ENCODE measurements at places on chromosomes 1 and 21.

DNA sequence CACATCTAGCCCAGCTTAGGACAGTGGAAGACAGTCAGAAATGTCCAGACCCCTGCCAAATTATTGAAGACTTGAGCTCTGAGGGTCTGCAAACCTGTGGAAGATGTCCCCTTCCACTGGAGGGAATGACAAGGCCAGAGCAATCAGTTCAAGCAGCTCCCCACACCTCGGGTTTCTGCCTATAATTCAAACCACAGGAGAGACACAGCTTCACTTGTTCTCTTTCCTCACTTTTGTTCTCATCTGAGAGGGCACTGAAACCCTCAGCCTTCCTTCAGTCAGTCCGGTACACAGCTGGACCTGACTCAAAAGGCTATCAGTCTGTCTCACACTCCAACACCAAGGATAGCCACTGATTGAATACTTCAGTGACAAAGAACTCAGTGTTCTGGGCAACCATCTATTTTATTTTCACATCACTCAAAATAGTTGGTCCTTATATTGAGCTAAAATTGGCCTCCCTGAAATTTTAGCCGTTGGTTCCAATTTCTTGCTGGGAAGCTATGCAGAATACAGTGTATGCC, 70.1 kb downstream of the TENT5C start:
- DNase-seq, result no peak

DNA sequence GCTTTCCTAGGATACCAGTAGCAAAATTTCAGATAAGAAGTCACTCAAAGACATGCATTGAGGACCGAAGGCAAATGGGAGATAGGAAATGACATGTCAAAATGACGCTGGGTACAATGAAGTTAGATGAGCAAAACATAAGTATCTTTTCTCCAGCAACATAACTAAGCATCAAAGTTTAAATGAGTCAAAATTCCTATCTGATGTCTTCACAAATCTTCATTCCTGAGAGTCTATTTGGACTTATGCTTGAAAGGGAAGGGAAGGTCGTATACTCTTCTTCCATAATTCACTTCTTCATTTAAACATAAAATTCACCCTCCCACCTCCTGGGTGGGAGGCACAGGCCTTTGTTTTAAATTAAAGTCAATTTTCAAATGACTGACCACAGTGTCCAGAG, 4.1 kb upstream of the TMEM81 start:
- DNase-seq, result no peak

DNA sequence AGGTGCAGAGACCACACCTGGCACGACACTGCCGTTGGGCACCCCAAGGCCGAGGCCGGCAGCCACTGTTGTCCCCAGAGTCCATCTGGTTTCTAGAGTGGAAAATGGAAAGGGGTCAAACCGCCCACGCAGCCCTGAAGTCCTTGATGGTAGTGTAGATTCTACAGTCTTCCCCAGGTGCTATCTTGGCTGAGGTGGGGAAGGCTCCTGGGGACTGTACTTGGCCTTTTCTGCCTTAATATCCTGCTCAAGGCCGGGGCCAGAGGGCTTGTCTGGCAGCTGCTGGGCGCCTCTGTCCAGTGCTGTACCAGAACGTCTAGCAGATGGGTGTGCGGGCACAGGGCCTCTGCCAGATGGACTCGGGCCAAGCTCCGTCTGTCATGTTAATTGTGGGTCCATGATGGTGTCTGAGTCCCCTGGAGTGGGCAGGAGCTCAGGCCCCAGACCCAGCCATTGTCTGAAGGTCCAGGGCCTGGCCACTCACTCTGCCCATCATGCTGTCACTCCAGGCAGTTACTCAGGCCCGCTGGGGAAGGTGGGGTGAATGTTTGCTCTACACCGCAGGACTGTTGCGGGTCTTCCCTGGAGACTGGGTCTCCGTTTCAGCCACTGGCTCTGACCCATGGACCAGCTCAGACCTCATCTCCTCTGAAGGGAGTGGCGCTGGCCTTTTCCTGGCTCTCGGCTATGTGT, 161.9 kb upstream of the COL6A1 start:
- DNase-seq, result no peak

GRCh38 chr1:23745515-23745914, 2.2 kb downstream of the ELOA start:
- no peak for DNase-seq

DNA sequence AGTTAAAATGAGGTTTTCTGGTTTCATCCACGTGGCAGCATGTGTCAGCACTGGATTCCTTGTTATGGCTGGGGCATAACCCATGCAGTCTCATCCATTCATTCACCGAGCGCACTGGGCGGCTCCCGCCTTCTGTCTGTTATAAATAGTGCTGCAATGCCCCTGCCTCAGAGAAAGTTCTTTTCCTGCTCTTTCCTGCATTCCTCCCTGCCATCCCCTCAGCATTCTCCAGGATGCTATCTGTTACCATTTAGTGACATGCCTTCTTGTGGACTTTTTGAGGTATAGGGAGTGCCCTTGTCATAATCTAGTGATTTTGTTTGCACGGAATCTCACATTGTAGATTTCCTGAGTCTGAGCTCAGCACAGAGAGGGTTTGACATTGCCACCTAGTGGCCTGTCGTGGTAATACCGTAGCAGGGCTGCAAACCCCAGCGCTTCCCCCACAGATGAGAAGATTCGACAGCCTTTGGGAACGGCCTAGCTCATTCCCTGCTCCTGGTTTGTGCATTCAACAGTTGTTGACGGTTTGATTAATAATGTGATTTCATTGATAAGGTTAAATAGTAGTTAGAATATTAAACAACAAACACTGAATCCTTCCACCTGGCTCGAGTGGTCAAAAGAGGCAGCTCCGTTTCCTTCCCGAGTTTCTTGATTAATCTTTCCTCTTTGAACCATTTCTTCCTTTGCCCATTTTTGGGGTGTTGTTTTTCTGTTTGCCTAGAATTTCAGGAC, 46.3 kb downstream of the UMODL1 start:
- peak; percentile 30 for DNase-seq

- no peak for DNase-seq
Measured at GRCh38 chr21:19268686-19269085, 865.1 kb upstream of the TMPRSS15 start.

DNA sequence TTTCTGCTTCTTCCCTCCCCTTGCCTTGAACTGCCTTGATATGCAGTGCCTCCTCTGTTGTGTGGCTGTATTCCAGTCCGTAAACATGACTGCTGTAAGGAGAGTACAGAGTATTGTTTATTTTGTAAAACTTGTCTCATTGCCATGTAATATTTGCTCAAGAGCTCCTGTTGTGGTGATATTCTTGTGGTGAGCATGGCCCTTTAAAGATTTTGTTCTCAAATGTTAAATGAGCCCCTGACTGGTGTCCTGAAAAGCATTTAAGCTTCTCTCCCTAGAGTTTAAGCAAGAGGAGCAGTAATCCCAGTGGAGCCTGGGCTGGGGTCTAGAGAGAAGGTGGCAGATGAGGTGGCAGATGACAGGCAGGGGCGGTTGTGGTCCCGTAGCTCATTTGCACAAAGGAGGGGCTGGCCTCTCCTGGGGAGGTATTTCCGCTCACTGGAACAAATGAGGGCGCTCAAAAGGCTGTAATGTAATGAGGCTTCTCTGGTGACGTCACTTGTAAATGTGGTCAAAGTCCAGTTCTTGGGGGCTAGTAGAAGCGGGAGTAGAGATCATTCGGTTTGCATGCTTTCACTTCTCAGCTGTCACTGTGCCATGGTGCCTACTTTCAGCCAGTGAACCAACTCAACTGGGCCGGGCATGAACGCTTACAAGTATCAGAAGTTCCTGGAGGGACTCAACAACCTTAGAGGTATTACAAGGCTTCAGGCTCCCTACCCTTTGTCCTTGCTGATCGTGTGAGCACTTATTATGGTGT, 46.0 kb upstream of the MACF1 start:
- DNase-seq, result no peak

DNA sequence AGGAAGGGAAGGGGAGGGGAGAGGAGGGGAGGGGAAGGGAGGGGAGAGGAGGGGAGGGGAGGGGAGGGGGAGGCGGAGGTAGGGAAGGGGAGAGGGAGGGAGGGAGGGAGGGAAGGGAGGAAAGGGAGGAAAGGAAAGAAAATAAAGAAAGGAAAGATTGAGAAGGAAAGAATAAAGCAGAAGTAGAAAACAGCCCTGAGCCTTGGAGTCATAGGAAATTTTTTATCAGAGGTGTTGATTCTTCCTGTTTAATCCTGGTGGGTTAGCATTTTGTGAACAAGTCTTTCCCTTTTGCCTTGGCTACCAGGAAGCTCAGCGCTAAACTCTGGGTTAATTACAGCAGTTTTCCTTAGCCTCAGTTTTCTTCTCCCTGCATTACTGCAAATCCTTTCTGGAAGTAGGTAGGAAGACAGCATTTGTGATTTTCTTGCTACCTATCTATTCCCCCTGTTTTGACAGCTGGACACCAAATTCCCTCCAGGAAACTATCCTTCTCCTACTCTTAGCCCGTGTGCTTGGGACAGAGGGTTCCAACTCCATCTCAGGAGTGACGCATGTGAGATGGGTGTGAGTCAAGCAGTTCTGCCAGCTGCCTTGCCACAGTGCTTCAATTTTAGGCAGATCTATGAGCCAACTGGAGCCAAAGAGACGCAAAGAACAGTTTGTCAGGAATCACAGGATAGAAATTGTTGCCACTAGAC, 26.9 kb downstream of the TOMM20 start:
- DNase-seq, result no peak

DNA sequence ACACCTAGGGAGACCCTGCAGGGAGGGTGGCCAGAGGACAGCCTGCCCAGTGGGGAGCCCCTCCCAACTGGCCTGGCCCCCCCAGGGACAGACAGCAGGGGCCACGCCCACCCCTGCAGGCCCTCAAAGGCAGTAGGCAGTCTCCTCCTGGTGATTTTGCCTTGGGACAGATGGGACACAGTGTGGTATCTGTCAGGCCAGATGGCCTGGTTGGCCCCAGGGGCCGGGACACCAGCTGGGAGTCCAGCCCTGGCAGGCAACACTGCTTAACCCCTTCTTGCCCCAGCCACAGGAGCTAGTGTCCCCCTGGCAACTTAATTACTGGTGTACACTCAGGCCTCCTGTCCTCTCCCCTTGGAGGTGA, 17.8 kb downstream of the IFFO2 start:
- no peak for DNase-seq

DNA sequence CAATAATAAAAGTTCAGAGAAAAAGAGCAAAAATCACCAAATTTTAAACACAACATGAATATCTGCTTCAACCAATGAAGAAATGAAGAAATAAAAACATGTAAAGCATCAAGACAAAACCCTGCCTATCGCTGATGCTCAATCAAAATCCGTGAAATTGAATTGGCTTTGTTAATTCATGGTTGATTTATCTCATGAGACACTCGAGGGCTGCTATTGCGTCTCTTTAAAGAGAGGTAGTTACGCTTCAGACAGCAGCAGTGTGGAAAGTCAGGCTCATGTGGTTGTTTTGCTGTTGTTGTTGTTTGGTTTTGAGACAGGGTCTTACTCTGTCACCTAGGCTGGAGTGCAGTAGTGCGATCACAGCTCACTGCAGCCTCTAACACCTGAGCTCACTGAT, 65.5 kb upstream of the RGS7 start:
- no peak for DNase-seq

GRCh38 chr1:201095581-201095980, 16.6 kb downstream of the CACNA1S start:
- DNase-seq, result no peak

DNA sequence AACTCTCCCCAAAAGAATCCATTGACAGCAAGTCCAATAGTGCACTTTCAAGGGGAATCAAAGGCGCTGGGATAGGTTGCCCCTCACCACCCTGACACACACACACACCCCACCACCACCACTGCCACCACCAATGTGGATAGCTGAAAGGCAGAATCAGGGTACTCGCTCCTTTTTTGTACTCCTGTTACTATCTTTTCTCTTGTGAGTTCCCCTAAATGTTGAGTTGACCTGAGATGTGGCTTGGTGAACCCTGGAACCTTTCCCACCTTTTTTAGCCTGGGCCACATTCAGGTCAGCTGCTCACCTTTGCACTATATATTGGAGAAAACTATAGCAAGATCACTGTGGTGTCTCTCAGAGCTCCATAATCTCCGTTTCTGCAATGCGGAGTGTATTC, 3.9 kb downstream of the S100A8 start:
- DNase-seq, result no peak

DNA sequence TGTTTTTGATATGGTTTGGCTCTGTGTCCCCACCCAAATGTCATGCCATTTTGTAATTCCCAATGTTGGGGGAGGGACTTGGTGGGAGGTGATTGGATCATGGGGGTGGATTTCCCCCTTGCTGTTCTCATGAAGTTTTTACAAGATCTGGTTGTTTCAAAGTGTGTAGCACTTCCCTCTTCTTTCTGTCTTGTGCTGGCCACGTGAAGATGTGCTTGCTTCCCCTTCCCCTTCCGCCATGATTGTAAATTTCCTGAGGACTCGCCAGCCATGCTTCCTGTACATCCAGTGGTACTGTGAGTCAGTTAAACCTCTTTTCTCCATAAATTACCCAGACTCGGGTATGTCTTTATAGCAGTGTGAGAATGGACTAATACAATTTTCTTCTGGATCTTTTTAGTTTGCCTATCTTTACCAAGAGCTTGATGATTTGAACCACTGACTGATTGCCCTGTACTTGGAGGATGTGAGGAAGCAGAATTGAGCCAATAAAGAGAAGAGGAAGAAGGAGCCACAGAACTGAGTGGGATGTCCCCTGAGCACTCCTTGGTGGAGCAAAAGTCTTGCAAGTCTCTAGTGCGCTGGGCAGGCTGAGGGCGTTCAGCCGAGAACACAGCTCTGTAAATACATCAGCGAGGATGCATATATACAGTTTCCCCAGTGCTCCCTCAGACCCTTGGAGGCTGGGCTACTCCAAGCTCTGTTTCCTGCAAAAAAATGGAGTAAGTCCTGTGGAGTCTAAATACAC, 102.6 kb downstream of the CYYR1 start:
- DNase-seq, result no peak

DNA sequence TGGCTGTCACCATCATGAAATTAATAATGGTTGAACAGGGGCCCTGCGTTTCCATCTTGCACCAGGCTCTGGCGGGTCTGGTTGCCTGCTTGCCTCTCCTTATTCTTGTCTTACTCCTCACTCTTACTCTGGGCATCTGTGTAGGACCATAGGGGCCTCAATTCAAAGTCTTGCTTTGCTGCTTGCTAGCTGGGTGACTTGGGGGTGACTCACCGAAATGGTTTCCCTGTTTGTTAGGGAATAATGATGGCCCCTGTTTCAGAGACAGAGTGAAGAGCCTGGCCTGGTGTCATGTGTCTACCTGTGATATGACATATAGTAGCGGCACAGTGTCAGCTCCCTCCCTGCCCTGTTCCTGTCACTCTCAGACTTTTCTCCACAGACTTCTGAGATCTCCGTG, 24.6 kb downstream of the KCNC4 start:
- DNase-seq, result no peak

GRCh38 chr1:221697923-221698425, 43.9 kb downstream of the DUSP10 start:
- DNase-seq, result no peak

- no peak for DNase-seq
Measured at GRCh38 chr21:31880816-31881215, 8.0 kb downstream of the HUNK start.

GRCh38 chr1:35264871-35265270, 3.6 kb upstream of the ZMYM4 start:
- DNase-seq, result no peak
